Calu3 (cell line): ENCODE measurements at places on chromosomes 4 and X. TPM values are rescaled to one million over a fixed set of nuclear protein-coding genes. Genes with fewer than 3 reads are reported as not detected.

The KIT gene
- not detected in 2 replicates for total RNA-seq

The AMBN gene
- not detected in 2 replicates for total RNA-seq

The LDOC1 gene
- not detected in 2 replicates for total RNA-seq

The SLITRK4 gene
- total RNA-seq: not detected in 2 replicates

The ZNF518B gene
- total RNA-seq: not detected in 2 replicates

The ABHD18 gene
- total RNA-seq: 7.3 and 8.5 TPM in 2 replicates

The PCDH11X gene
- not detected in 2 replicates for total RNA-seq

The CYBB gene
- total RNA-seq: 1.8 and 2.1 TPM in 2 replicates

The TMPRSS11D gene
- not detected in 2 replicates for total RNA-seq

The SPANXA1 gene
- not detected in 2 replicates for total RNA-seq

The F8A2 gene
- total RNA-seq: not detected in 2 replicates

The SCML1 gene
- 14.2 and 14.4 TPM in 2 replicates for total RNA-seq

The IDH3G gene
- 64.5 and 71.2 TPM in 2 replicates for total RNA-seq

DNA sequence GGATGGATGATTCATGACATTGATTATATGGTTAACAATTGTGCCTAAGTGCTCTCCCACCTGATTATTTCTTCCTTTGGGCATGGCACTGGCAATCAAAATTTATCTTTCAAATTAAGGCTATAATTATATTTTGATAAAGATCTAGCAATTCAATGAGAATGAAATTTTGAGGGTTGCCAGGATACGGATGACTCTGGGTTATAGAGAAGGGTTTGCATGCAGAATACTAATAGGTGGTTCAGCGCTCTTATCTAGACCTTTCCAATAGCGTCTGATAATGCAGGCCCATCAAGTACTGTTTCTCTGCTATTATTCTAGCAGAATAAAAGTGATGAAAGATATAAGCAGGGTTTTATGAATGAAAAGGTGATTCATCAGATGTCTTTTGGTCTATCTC, 74.9 kb upstream of the SCML1 start:
- no peak for DNase-seq

- no peak for DNase-seq
Observed at GRCh38 chrX:9576059-9576458, 111.2 kb downstream of the TBL1X start.

- no peak for DNase-seq
Observed at GRCh38 chr4:73985528-73985852, 2.5 kb downstream of the PPBP start.

DNA sequence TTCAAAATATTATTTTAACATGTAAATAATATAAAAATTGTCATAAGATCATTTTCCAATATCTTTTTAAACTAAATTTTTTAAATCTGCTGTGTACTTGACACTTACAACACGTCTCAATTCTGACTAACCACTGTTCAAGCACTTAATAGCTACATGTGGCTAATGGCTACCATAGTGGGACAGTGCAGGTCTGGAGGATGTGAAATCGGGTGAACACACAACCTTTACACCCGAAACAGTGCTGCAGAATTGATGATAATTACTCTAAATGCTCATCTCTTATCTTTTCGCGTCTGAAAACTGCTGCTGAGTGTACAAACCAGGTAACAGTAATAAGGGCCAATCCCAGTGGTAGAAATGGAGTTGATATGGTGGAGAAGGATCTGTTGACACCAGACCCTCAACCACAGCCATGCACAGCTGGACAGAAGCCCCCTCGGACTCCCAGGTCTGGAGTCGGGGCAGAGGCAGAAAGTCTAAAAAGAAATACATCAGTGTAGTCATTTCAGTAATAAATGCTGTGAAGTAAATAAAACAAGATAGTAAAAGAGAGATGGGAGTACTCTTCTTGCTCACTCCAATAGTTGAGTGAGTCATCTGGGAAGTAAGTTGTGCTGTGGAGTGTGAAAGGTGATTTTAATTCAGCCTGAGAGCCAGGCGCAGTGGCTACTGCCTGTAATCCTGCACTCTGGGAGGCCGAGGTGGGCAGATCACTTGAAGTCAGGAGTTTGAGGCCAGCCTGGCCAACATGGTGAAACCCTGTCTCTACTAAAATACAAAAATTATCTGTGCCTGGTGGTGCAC, 150.0 kb downstream of the CBR4 start:
- no peak for DNase-seq

GRCh38 chr4:90152024-90152423, 24.8 kb downstream of the CCSER1 start:
- no peak for DNase-seq

DNA sequence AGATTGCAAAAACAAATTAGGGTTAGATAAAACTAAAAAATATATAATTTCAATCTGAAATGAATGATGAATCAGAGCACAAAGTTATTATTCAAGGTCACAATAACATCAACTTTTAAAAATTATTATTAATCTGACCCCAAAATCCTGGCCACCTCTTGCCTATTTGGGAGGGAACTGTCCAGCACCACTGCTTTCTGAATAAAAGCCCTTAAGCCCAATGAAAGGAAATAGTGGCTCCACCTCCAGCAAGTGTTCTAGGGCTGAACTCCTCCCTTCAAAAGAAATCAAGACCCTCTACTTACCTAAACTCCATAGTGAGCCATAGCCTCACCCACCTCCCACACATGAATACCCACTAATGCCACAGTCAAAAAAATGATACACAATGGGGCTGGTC, 208.2 kb downstream of the PARM1 start:
- DNase-seq: no peak

- peak; percentile 77 for DNase-seq
Observed at GRCh38 chr4:120948382-120948781, 25.9 kb upstream of the PRDM5 start.

- no peak for DNase-seq
Observed at GRCh38 chr4:140351093-140352075, 22.1 kb upstream of the SCOC start.

DNA sequence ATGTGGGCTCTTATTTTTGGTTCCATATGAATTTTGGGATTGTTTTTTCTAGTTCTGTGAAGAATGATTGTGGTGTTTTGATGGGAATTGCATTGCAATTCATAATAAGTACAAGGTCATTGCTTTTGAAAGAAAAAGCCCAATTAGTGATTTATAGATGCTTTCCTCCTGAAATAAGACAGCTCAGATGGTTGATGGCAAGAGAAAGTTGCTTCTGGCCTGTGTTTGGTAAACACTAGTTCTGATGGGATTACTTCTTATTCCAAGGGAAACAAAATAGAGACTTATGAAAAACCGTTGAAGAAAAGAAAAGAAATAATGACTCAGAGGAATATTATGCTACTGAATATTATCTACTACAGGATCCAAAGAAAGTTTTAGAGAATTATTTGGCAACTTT, 144.9 kb downstream of the SPANXA1 start:
- DNase-seq: no peak

DNA sequence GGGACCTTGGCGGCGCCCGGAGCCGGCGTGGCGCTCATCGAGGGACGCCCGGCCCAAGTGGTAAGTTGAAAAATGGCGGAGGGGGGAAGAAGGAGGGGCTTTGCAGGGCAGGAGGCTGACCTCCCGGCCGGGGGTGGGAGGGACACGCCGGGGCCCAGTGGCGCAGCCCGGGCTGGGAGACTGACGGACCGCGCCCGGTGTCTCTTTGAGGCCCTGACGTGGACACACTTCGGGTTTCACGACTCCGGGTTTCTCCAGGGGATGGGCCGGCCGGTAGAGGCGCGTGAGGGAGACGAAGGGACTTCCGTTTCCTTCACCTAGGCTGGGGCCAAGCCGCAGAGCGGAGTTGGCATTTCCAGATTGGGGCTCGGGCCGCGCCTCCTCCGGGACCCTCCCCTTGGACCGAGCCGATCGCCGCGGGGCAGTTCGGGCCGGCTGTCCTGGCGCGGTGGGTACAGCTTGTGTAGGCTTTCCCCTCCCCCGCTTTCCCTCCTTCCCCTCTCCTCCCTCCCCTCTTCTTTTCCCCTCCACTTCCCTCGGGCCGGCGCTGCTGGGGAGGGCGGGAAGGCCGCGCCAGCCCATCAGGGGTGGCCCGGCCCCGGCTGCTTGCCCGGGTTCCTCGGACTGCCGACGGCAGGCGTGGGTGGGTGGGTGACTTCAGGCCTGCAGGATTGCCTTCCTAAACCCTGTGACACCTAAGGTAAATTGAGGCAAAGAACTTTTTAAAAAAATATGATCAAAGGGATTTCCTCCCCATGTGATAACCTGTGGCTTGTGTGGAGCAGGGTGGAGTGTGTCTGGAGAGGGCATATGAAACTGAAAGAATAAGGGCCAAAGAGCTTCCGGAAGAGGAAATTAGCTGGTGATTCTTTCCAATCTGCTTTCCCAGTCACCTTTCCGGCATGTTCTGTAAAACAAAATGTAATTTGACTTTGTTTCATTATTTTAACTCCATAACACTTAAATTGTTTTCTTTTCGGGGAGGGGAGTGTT, at the start of gene XIAP:
TSS of gene XIAP (plus strand) at position 208 of the 993 bp plus-strand sequence. CDS start 25,610 bp downstream, outside the sequence.
- peak; percentile 90 for DNase-seq

- no peak for DNase-seq
Observed at GRCh38 chr4:63563288-63564014, 845.8 kb downstream of the TECRL start.

DNA sequence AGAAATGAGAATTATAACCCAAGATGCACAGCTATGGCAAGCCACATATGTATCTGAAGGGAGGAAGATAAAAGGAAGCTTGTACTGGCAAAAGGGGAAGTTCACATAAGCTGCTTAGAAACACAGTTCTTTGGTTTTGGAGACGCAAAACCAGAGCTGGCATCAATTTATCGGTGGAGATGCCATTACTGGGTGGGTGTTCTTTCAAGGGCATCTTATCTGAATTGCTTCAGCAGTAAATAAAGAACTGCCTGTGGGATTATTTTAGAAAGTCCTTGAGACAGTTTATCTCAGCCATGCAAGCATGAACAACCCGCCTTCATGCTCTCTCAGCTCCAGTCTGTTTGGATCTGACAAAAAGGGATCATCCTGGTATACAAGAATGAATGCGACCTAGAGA, 60.8 kb downstream of the DDX60 start:
- DNase-seq: no peak

GRCh38 chr4:173025131-173025530, 143.5 kb upstream of the GALNT7 start:
- peak; percentile 72 for DNase-seq

GRCh38 chr4:151760002-151760401, 805 bp downstream of the GATB start:
- no peak for DNase-seq

GRCh38 chrX:15564981-15565579, 35.7 kb downstream of the ACE2 start:
- DNase-seq: peak; percentile 70

- peak; percentile 67 for DNase-seq
Observed at GRCh38 chr4:2220016-2220630, 21.8 kb downstream of the HAUS3 start.

DNA sequence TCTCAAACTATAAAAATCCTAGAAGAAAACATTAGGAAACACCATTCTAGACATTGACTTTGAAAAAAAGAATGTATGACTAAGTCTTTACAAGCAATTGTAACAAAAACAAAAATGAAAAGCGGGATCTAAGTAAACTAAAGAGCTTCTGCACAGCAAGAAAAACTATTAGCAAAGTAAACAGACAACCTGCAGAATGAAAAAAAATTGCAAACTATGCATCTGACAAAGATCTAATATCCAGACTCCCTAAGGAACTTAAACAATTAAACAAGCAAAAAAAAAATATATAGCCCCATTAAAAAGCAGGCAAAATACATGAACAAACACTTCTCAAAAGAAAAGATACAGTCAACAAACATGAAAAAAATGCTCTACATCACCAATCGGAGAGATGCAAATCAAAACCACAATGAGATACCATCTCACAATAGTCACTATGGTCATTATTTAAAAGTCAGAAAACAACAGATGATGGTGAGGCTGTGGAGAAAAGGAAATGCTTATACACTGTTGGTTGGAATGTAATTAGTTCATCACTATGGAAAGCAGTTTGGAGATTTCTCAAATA, 168.1 kb downstream of the EPHA5 start:
- no peak for DNase-seq

- no peak for DNase-seq
Observed at GRCh38 chrX:40628506-40628905, 5.3 kb downstream of the MPC1L start.

GRCh38 chr4:60579335-60579734, 620.8 kb upstream of the ADGRL3 start:
- DNase-seq: no peak

DNA sequence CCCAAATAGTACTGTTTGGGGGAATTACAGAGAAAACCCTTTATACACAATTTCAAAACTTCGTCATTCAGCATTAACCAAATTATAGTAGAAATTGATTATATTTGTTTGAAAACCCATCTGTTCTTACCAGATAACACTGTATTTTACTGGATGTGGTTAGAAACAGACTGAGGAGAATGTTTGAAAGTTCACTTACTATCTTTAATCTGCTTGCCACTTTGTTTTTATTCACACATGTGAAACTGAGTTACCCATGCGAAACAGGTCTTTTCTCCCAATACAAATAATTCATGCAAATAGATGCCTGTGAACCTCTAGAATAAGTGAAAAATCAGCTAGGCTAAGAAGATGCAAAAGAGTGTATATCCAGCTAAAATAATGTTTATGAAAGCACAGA, 177.5 kb downstream of the NAA11 start:
- DNase-seq: no peak

GRCh38 chr4:170388255-170388654, 298.5 kb upstream of the AADAT start:
- DNase-seq: no peak

- no peak for DNase-seq
Observed at GRCh38 chr4:123014038-123014437, 91.6 kb upstream of the NUDT6 start.
